ENCODE measurements at places on chromosomes 12 and 14.

GRCh38 chr12:110998165-110998564 is 77.8 kb upstream of the MYL2 start:
- no peak for DNase-seq

DNA sequence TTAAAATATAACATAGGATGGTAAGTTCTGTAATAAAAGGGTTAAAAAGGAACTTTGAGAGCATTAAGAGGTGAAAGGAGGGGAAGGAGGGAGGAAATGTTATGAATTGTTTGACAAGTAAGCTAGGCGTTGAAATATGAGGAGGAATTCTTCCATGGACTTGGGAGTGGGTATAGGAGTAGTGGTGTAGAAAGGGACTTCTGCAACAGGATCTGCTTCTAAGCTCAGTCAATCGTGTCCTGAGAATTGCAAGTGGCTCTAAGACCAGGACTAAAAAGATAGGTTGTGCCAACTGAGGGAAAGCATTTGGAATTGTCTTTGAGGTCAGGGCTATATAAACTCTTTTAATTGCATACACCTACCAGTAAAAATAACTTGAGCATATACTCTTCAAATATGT is 74.1 kb upstream of the SLC38A2 start:
- no peak for DNase-seq

GRCh38 chr12:2613326-2614073 is 181.3 kb upstream of the FKBP4 start:
- DNase-seq: no peak

DNA sequence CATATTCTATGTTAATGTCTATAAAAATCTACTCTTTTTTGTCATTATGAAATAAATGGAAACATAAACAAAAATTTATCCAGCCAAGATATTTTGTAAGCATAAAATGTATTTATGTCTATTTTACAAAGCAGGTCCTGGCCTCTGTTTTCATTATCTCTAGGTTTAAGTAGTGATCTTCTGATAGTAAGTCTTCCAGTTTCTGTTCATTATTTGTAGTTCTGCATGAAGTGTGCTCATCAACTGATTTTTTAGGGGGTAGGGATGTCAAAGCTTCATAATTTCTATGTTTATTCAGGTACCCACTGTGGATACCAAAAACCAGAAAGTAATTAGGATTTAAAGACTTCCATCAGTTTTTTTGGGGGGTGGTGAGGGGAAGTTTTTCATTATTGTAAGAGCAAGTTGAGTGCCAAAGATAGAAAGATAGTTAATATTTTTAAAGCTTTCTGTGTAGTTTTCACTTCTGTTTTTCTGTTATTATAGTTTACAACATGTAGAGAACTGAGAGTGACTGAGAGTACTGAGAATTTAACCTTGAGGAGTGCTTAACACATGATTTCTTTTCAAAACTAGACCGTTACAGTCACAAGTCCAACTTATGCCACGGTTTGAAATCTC is 30.6 kb upstream of the LMO3 start:
- DNase-seq: no peak

GRCh38 chr12:25792031-25792430 is 166.5 kb upstream of the RASSF8 start:
- DNase-seq: no peak

DNA sequence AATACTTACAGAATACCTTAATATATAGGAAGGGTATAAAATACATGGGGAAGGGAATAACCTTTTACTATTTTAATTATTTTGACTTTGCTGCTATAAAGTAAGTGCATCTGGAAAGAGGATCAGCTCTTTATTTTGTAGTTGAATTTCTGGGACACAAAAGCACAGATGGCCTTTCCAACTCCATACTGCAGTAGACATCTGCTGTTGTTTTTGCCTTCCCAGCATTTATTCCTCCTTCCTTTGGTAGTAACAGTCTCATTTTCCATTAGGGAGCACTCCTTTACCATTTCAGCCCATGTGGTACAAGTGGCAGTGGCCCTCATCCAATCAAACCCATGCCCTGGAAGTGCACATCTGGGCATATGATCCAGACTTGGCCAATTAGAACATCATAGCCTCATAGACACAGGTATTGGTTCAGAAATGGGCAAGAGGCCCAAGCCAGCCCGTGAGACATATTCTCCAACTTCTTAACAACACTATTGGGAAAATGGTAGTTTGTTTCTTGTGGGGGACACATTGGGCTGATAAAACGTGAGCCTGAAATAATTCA is 64.8 kb upstream of the YARS2 start:
- no peak for DNase-seq

GRCh38 chr12:30813525-30814294 is 59.0 kb upstream of the CAPRIN2 start:
- no peak for DNase-seq

DNA sequence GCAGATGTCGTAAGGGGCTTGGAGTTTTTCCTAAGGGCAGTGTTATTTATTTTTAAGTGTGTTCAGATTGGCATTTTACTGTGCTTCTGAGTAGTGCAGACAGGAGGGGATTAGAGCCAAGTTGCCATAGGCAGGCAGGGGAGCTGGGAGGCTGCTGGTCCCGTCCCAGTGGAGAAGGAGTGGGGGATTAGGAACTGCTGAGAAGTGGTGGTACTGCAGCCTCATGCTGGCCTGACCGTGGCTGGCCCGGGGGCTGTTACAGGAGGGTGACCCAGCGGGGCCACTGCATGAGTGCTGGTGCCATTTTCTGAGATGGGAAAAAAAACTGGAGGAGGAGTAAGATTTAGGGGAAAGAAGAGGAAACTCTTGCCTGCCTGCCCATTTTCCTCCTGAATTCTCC is 52.3 kb upstream of the DLK1 start:
- DNase-seq: no peak

- no peak for DNase-seq
Measured at GRCh38 chr12:56773113-56773512, 10.0 kb downstream of the HSD17B6 start.

DNA sequence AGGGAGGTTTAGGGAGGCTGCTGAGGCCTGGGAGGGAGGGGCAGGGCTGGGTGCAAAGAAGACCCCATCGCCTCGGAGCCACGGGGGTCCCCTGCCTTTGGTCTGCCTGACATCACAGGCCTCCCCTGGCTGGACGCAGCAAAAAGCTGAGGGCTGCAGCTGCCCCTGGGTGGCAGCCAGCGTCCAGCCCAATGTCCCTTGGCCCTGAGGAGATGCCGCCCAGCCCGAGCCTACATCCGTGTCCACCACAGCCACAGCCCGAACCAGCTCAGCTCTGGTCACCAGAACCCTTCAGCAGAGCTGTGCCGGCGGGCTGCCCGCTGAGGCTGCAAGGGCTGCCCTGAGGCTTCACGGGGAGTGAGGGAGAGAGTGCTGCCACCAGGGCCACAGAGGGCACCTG is 1.9 kb downstream of the NUDT14 start:
- DNase-seq: no peak
